Large intestine (tissue), 12 donors: ENCODE measurements at places on chromosomes 6 and 20.

DNA sequence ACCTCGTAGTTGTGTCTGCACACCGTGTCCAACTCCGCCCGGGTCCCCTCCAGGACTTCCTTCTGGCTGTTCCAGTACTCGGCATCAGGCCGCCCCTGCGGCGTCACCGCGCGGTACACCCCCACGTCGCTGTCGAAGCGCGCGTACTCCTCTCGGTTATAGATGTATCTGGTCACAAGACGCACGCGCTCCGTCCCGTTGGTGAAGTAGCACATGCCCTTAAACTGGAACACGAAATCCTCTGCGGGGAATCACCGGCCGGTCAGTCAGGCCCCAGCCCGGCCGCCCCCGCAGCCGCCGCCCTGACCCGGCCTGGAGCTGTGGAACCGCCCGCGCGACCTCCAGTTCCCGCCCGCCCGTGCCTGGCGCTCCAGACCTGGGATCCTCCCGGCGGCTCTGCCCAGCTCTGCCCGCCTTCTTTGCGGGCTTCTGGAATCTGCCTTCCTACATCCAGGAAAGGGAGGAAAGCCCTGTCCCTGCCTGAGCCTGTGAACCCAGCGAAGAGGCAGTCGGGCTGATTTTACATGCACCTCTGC, 1.6 kb downstream of the HLA-DQB1 start:
- no peak overlapping the region for H3K27ac ChIP-seq
- peaks cover 4% of the 10 kb centered on the region for H3K27me3 ChIP-seq
- no peaks in the 10 kb centered on the region for H3K4me1 ChIP-seq
- no peaks in the 10 kb centered on the region for H3K36me3 ChIP-seq

GRCh38 chr6:37679539-37680476, 17.9 kb downstream of the MDGA1 start:
- no peak overlapping the region for H3K4me3 ChIP-seq
- no peaks in the 10 kb centered on the region for H3K4me1 ChIP-seq
- no peaks in the 10 kb centered on the region for H3K36me3 ChIP-seq
- H3K27ac ChIP-seq: no peak overlapping the region
- no peak for DNase-seq

DNA sequence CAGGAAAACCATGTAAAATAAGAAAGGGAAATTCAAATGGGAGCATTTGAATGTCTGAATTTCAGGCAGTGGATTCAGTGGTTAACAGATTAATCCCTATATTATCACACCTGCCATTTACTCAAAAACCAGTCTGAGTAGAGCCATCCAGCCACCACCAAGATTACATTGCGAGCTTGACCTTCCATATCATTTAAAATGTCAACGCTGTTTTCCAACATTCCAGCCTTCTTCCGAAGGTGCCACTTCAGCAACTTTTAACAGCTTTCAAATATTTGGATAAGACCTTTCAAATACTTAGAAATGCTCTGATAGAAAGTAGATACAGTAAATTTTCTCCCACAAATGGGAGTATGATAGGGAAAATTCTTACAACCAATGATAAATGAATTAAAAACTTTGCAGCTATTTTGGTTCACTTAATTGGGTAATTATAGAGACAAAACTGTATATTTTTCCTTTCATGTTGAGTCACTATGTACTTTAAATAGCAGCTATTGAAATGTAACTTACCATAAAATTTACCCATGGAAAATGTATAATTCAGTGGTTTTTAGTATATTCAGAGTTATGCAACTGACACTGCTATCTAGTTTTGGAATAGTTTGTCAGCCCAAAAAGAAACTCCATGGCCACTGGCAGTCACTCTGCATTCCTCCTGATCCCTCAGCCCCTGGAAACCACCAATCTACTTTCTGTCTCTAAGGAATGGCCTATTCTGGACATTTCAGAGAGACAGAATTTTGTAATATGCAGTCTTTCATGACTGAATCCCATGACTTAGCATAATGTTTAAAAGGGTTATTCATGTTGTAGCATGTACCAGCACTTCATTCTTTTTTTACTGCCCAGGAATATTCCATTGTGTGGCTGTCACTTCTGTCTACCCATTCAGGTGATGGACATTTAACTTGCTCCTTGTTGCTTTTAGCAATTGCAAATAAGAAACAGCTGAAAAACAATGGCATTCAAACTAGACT, 21.5 kb downstream of the EZR start:
- H3K27ac ChIP-seq: peak overlapping the region; percentile 91
- DNase-seq: no peak
- no peak overlapping the region for H3K4me3 ChIP-seq
- H3K36me3 ChIP-seq: peaks cover 11% of the 10 kb centered on the region
- H3K4me1 ChIP-seq: peaks cover 78% of the 10 kb centered on the region
- H3K27me3 ChIP-seq: no peaks in the 10 kb centered on the region

DNA sequence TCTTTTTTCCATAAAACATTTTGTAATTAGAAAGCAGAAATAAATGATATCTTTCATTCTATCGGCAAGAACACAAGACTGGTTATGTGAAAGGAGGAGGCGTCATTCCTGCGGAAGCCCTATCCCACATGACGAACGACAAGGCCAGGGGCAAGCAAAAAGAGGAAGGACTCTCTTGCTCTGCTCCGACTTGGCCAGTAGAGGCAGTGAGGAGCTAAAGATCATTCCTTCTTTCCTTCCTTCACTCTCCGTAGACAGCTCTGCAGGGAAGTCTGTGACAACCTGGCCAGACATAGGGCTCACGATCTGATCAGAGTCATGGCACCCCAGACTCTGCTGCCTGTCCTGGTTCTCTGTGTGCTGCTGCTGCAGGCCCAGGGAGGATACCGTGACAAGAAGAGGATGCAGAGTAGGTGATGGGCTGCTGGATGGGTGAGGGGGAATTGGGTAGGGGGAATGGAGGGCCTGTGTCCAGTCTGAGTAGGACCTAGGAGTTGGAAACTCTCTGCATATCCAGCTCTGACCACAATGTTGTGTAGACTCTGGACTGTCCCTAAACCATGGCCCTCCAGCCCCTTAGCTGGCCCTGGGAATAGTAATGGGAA, at the start of gene WFDC10A:
Gene WFDC10A, plus strand, starts transcription at position 244 of the 605 bp plus-strand sequence. Its CDS starts 75 bp downstream, at position 319.
- H3K4me1 ChIP-seq: no peaks in the 10 kb centered on the region
- no peaks in the 10 kb centered on the region for H3K27me3 ChIP-seq
- H3K36me3 ChIP-seq: no peaks in the 10 kb centered on the region
- no peak within 1 kb of the TSS for H3K4me3 ChIP-seq

- H3K4me3 ChIP-seq: no peak overlapping the region
- no peak for DNase-seq
- no peaks in the 10 kb centered on the region for H3K27me3 ChIP-seq
Measured at GRCh38 chr6:154650351-154650750, 82.9 kb upstream of the SCAF8 start.

GRCh38 chr20:61414455-61414991, 162.5 kb downstream of the CDH4 start:
- H3K4me1 ChIP-seq: no peaks in the 10 kb centered on the region
- no peak overlapping the region for H3K4me3 ChIP-seq
- H3K36me3 ChIP-seq: no peaks in the 10 kb centered on the region

GRCh38 chr20:54129350-54129749, 44.4 kb downstream of the CYP24A1 start:
- H3K27ac ChIP-seq: no peak overlapping the region
- no peak overlapping the region for H3K4me3 ChIP-seq
- peaks cover 3% of the 10 kb centered on the region for H3K4me1 ChIP-seq
- H3K27me3 ChIP-seq: peaks cover 2% of the 10 kb centered on the region
- H3K36me3 ChIP-seq: no peaks in the 10 kb centered on the region

DNA sequence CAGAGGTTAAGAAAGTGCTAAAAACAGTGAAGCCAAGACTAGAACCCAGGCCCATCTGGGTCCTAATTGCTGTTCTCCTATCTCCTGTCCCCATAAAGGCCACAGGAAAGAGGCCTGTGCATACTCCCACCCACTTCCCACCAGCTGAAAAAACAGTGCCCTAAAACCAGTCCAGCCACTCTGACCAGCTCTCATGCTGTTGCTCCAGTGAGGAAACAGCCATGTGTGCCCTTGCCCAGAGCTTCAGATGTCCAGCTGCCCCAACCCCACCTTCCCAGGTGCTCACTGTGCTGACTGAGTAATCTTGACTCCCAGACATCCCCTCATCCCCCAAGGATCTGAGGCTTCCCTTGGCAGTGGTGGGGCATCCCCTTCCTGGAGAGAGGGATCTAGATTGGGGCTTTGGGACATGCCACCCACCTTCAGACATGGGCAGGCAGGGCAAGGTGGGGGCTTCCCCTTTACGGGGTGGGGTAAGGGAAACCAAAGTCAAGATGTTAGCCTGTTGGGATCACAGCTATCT, 28.7 kb downstream of the KCNK5 start:
- H3K27me3 ChIP-seq: no peaks in the 10 kb centered on the region
- peaks cover 98% of the 10 kb centered on the region for H3K4me1 ChIP-seq

- no peaks in the 10 kb centered on the region for H3K4me1 ChIP-seq
- peak; percentile 45 for DNase-seq
- no peak overlapping the region for H3K4me3 ChIP-seq
- H3K36me3 ChIP-seq: no peaks in the 10 kb centered on the region
- H3K27me3 ChIP-seq: peaks cover 3% of the 10 kb centered on the region
- H3K27ac ChIP-seq: no peak overlapping the region
Measured at GRCh38 chr6:144104898-144105487, 9.6 kb upstream of the SF3B5 start.

DNA sequence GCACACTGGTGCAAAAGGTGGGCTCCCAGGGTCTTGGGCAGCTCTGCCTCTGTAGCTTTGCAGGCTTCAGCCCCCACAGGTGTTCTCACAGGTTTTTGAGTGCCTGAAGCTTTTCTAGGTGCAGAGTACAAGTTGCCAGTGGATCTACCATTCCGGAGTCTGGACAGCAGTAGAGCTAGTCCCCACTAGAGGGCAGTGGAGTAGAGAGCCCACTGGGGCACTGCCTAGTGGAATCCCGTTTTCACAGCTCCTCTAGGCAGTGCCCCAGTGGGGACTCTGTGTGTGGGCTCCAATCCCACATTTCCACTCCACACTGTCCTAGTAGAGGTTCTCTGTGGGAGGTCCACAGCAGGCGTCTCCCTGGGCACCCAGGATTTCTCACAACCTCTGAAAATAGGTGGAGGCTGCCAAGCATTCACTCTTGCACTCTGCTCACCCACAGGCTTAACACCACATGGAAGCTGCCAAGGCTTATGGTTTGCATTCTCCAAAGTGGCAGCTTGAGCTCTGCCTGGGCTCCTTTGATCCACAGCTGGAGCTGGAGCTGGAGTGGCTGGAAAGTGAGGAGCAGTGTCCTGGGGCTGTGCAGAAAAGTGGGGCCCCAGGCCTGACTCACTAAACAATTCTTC, 86.3 kb upstream of the PROKR2 start:
- H3K36me3 ChIP-seq: no peaks in the 10 kb centered on the region
- no peaks in the 10 kb centered on the region for H3K27me3 ChIP-seq
- DNase-seq: no peak
- H3K4me3 ChIP-seq: no peak overlapping the region

GRCh38 chr6:93048381-93048780, 371.0 kb downstream of the EPHA7 start:
- H3K4me1 ChIP-seq: no peaks in the 10 kb centered on the region
- no peak for DNase-seq
- no peaks in the 10 kb centered on the region for H3K36me3 ChIP-seq
- H3K4me3 ChIP-seq: no peak overlapping the region
- H3K27me3 ChIP-seq: no peaks in the 10 kb centered on the region

GRCh38 chr6:150685860-150686259, 86.2 kb downstream of the PLEKHG1 start:
- DNase-seq: no peak
- no peaks in the 10 kb centered on the region for H3K4me1 ChIP-seq
- H3K36me3 ChIP-seq: no peaks in the 10 kb centered on the region
- no peaks in the 10 kb centered on the region for H3K27me3 ChIP-seq
- H3K4me3 ChIP-seq: no peak overlapping the region

- peaks cover 68% of the 10 kb centered on the region for H3K36me3 ChIP-seq
- H3K27me3 ChIP-seq: peaks cover 26% of the 10 kb centered on the region
- H3K27ac ChIP-seq: no peak overlapping the region
- no peak for DNase-seq
Measured at GRCh38 chr20:62470001-62470400, 5.8 kb downstream of the GATA5 start.

- H3K27me3 ChIP-seq: no peaks in the 10 kb centered on the region
- no peaks in the 10 kb centered on the region for H3K36me3 ChIP-seq
- no peak overlapping the region for H3K4me3 ChIP-seq
- DNase-seq: no peak
- H3K27ac ChIP-seq: no peak overlapping the region
- no peaks in the 10 kb centered on the region for H3K4me1 ChIP-seq
Measured at GRCh38 chr6:150510576-150510975, 89.1 kb upstream of the PLEKHG1 start.

DNA sequence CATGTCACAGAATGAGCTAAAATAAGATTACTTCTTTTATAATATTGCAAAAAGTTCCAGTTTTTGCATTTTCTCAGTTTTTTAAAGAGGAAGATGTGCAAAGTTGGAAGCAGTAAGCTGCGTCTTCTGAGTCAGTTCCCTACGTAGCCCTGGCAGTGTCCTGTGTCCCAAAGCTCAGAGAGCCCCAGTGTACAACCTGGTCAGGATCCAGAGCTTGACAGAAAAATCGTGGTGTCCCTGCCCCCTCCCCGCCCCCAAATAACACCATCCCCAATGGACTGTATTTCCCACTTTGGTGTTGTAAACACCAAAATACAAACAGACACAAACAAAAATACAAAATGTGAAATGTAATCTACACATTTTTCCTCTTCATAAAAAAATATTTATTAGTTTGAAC, 4.6 kb downstream of the SLC2A4RG start:
- H3K36me3 ChIP-seq: peaks cover 23% of the 10 kb centered on the region
- no peaks in the 10 kb centered on the region for H3K27me3 ChIP-seq
- H3K4me1 ChIP-seq: peaks cover 15% of the 10 kb centered on the region
- no peak overlapping the region for H3K27ac ChIP-seq

- H3K36me3 ChIP-seq: peaks cover 45% of the 10 kb centered on the region
- no peak for DNase-seq
- no peak overlapping the region for H3K4me3 ChIP-seq
- no peaks in the 10 kb centered on the region for H3K27me3 ChIP-seq
- H3K27ac ChIP-seq: no peak overlapping the region
Measured at GRCh38 chr6:30184417-30185031, 21.2 kb downstream of the TRIM15 start.

GRCh38 chr20:24543168-24543567, 73.7 kb downstream of the SYNDIG1 start:
- H3K4me1 ChIP-seq: no peaks in the 10 kb centered on the region
- H3K4me3 ChIP-seq: no peak overlapping the region
- H3K27me3 ChIP-seq: no peaks in the 10 kb centered on the region
- no peak for DNase-seq

- peaks cover 3% of the 10 kb centered on the region for H3K36me3 ChIP-seq
- H3K4me1 ChIP-seq: no peaks in the 10 kb centered on the region
- H3K27me3 ChIP-seq: no peaks in the 10 kb centered on the region
Measured at GRCh38 chr20:9409352-9409751, 105.0 kb upstream of the LAMP5 start.

DNA sequence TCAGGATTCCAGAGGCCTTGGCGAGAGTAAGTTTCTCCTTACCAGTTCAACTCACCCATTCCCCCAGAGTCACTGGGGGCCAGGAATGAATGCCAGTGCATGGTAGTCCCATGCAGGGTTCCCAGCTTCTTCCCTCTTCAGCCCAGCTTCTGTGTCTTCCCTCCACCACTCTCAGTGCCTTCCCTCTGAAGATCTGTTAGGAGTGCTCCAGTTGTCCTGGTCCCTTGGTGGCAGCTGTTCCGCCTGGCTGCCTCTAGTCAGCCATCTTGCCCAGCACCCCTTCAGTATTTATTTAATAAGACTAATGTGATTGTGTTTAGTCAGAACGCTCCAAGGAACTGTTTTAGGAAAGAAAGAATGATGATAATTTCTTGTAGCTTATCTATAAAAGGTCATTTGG, 23.1 kb downstream of the FIG4 start:
- peaks cover 11% of the 10 kb centered on the region for H3K36me3 ChIP-seq
- no peaks in the 10 kb centered on the region for H3K4me1 ChIP-seq
- no peak for DNase-seq
- H3K27me3 ChIP-seq: no peaks in the 10 kb centered on the region
- no peak overlapping the region for H3K27ac ChIP-seq

- H3K4me3 ChIP-seq: no peak overlapping the region
- peak; percentile 45 for DNase-seq
- H3K36me3 ChIP-seq: peaks cover 30% of the 10 kb centered on the region
- H3K27me3 ChIP-seq: no peaks in the 10 kb centered on the region
- no peak overlapping the region for H3K27ac ChIP-seq
- H3K4me1 ChIP-seq: no peaks in the 10 kb centered on the region
Measured at GRCh38 chr20:34473262-34473883, 42.8 kb upstream of the DYNLRB1 start.
